AG10803 (cell line): ENCODE measurements at places on chromosomes 12 and 14.
A peak's percentile ranks its signal among the peaks of the same experiment; 100 is the strongest.

DNA sequence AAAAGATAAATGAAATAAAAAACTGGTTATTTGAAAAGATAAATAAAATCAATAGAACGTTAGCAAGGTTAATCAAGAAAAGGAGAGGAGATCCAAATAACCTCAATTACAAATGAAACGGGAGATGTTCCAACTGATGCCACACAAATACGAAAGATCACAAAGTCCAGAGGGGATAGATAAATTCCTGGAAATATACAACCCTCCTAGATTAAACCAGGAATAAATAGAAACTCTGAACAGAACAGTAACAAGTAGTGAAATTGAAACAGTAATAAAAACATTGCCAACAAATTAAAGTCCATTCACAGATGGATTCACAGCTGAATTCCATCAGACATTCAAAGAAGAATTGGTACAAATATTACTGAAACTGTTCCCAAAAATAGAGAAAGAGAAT is 12.4 kb downstream of the CLEC1A start:
- no peak for DNase-seq

DNA sequence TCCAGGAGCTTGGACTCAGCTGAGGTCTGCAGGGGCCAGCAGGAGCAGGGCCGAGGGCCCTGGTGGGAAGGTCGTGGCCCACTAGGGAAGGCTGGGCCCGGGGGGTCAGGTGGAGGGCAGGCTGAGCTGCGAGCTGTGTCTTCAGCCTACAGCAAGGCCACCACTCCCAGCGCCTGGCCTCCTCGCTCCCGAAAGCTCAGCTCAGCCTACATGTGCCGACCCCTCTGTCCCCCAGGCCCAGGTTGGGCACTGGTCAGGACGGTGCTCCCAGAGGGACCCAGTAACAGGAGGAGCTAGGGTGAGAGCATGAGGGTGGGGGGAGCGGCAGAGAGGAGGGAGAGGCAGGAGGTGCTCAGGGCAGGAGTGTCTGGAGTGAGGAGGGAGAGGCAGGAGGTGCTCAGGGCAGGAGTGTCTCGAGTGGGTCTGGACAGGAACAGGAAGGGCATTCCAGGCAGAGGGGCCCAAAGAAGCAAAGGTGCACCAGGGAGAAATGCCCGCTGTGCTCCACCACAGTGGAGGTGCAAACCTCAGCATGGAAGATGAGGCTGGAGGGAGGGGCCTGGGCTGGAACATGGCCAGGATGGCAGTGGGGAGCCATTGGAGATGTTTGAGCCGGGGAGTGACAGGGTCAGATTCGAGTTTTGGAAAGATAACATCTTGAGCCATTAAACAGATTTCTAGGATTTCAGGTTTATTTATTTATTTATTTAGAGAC is 29.1 kb upstream of the GPR132 start:
- no peak for DNase-seq

- peak; percentile 87 for DNase-seq
Observed at GRCh38 chr14:95527387-95528002, 7.4 kb upstream of the GLRX5 start.

DNA sequence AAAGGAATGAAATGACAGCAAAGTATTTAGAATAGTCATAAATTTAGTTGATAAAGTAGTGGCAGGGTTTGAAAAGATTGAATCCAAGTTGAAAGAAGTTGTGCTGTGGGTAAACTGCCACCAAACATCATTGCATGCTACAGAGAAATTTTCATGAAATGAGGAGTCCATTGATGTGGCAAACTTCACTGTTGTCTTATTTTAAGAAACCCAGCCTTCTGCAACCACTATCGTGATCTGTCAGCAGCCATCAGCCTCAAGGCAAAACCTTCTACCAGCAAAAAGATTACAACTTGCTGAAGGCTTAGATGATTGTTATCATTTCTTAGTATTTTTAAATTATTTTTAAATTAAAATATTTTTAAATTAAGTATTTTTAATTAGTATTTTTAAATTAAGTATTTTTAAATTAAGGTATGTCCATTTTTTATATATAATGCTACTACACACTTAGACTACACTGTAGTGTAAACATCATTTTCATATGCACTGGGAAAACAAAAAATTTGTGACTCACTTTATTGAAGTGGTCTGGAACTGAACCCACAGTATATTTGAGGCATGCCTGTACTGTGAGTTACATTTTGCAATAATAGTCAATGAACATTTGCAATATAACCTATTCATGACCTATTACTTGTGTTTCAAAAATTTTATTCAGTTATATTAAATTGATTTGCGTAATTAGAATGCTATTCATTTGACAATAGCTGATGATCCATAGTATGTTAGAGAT is 67.2 kb upstream of the SYT1 start:
- peak; percentile 37 for DNase-seq

DNA sequence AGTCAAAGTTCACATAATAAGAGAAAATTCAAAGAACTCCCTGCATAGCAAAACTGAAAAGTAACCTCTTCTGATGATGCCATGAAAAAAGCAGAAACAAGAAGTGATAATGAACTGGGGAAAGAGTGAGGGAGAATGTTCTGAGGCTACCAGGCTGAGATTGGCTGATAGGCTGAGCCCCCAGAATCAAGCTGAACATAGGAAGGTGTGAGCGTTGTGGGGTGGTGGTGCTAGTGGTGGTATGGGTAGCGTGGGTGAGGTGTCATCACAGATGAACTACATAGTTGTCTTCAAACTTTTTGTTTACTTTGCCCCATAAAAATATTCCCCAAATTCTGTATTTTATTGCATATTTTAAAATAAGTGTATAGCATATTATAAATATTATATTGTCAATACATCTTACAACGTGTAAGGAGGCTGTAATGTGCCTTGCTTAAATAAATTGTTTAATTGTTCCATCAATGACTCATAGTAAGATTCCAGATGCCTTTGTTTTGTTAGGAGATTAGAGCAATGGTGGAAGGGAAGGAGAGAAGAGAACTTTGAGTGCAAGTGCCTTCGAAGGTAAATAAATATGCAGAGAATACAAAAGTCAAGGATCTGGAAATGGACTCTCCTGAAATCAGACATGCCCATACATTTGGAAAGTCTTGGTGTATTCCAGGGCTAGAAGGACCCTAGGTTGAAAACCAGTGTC is 15.8 kb upstream of the CFAP54 start:
- DNase-seq: no peak

DNA sequence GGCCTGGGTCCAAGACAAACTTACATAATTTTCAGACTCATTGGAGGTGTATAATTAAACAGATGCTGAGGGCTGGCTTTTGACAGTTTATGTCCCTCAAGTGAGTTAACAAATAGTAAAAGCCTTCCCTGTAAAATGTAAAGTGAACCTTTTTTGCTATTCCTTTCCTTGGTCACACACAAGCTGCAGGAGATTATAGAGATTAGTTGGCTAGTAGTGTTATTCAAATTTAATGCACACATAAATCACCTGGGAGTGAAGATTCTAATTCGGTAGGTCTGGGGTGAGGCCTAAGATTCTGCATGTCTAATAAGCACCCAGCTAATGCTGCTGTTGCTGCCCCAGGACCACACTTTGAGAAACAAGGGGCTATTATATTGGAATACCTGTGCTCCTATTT is 206.2 kb upstream of the SSTR1 start:
- no peak for DNase-seq
